NCI-H1930 (cell line): ENCODE measurements at places on chromosomes 2 and 18.
A peak's percentile ranks its signal among the peaks of the same experiment; 100 is the strongest.

DNA sequence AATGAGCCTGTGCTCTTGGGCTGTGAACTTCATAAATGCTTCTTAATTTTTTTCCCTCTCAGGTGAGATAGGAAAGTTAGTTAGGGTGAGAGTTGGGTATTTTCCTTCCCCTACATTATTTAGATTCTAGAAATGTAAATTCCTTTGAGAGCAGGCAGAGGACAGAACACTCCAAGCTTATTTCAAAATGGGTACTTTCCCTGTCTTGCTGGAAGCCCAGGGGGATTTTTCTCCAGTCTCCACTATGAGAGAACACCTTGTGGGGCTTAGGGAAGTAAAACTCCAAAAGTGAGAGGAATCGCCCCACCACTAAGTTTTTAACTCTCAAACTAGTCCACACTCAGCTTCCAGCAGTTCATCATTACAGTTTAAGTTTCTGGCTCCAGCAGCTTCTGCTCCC, 253.2 kb upstream of the CTAGE1 start:
- no peak for DNase-seq

- no peak for DNase-seq
Measured at GRCh38 chr2:86372641-86373502, 35.4 kb upstream of the REEP1 start.

DNA sequence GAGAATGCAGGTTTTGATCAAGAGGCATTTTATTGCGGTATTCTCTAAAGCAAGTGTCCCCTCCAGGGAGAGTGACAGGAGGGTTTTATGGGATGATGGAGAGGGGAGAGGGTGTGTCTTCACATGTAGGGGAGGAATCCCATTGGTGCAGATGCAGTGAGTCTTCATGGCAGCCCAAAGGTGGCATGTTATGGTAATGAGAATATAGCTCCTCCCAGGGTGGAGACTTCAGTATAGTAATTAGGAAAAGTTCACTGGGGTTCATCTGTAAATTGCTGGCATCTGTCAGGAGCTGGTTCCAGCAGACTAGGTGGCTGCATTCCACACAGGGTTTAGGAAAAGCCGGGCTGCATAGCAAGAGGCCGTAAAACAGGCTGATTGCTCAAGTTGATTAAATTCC, 230.7 kb upstream of the CCDC68 start:
- DNase-seq: no peak

GRCh38 chr2:6913415-6914157, 3.6 kb upstream of the RNF144A start:
- no peak for DNase-seq

GRCh38 chr2:890791-891190, 59.9 kb upstream of the SNTG2 start:
- DNase-seq: no peak

- no peak for DNase-seq
Measured at GRCh38 chr18:23069481-23069880, 65.8 kb upstream of the CABLES1 start.

- DNase-seq: no peak
Measured at GRCh38 chr2:144776766-144777165, 256.8 kb upstream of the ZEB2 start.

GRCh38 chr2:197423307-197423706, 11.5 kb downstream of the SF3B1 start:
- DNase-seq: no peak

DNA sequence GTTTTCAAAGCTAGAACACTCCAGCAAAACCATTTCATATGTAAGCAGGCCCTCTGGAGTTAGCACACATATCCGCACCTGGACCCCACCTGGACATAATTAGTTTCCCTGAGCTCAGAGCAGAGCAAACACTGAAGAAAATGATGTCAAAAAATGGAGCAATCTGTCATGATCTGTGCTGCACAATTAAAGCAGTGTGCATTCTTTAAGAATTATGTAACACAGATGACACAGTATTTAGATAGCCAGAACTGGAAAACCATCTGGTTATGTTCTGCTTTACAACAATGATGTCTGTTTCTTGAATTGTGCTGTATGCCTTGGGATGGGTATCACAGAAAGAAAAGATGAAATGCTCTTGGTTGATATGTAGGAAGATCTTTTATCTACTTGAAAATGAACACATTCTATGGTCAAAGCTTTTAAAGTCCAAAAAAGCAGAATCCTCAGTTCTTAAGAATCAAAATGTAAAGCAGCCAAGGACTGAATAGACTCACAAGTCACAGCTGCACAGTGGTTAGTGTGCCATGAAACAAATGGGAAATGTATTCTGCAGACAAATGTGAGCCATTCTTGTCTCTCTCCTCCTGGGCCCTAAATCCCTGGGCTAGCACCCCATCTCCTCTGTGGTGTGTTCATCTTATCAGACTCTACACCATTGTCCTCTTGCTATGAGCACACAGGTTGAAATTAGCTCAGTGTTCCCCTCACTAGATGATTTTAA, 36.8 kb downstream of the HRH4 start:
- DNase-seq: no peak

- DNase-seq: peak; percentile 55
Measured at GRCh38 chr2:56379066-56379465, 195.3 kb downstream of the CCDC85A start.

- DNase-seq: no peak
Measured at GRCh38 chr2:83196225-83196624, 1262.9 kb downstream of the SUCLG1 start.

DNA sequence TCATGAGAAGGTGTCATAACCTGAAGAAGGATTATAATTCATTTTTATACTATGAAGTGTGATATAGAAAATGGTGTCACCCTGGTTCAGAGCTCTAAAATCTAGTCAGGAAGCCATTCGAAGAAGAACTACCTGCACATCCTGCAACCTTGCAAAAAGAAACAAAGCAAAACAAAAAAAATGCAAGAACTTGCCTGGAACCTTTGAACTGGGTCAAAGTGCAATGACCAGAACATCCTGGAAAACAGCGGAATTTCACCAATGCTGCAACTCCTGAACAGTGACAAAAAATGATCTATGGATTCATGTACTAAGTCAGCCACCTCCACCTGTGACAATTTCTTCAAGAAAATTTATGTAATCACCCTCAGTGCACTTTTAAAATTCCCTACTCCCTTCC, 1083.3 kb upstream of the GYPC start:
- DNase-seq: no peak

GRCh38 chr18:3821524-3821923, 371.6 kb downstream of the TGIF1 start:
- no peak for DNase-seq
